Neural progenitor cell (in vitro differentiated cells): ENCODE measurements at places on chromosomes 1 and 21. TPM values are rescaled to one million over a fixed set of nuclear protein-coding genes. Genes with fewer than 3 reads are reported as not detected.

GRCh38 chr1:107940017-107940577 is 24.9 kb downstream of the VAV3 start:
- H3K36me3 ChIP-seq, result no peaks in the 10 kb centered on the region
- no peak overlapping the region for H3K27ac ChIP-seq
- H3K4me3 ChIP-seq, result no peak overlapping the region
- peaks cover 9% of the 10 kb centered on the region for H3K4me1 ChIP-seq
- no peaks in the 10 kb centered on the region for H3K27me3 ChIP-seq

- no peaks in the 10 kb centered on the region for H3K27me3 ChIP-seq
- no peak overlapping the region for H3K4me3 ChIP-seq
- H3K27ac ChIP-seq, result no peak overlapping the region
- H3K4me1 ChIP-seq, result peaks cover 6% of the 10 kb centered on the region
Measured at GRCh38 chr1:11744287-11744686, 8.4 kb downstream of the AGTRAP start.

DNA sequence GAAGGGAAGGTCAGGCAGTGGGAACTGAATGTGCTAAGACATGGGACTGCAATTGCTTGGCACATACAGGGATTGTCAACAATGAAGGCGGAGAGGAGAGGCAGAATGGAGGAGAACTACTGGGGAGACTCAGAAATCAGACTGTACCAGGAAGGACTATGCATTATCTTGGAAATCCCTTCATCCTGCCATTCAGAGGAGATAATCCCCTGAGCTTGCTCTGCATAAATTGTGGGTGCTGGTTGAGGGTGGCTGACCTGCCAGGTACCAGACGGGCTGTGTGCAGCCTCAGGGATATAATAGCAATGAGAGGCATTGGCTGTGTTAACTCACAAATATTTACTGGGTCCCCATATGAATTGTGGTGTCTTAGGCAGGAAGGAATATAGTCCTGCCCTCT is 5.0 kb upstream of the TRABD2B start:
- H3K36me3 ChIP-seq, result no peaks in the 10 kb centered on the region
- H3K4me3 ChIP-seq, result no peak overlapping the region
- H3K4me1 ChIP-seq, result peaks cover 19% of the 10 kb centered on the region
- DNase-seq, result no peak
- H3K27ac ChIP-seq, result no peak overlapping the region

GRCh38 chr21:41713495-41714281 is 53.2 kb downstream of the RIPK4 start:
- H3K36me3 ChIP-seq, result no peaks in the 10 kb centered on the region
- no peak overlapping the region for H3K4me3 ChIP-seq
- no peak for DNase-seq
- peaks cover 11% of the 10 kb centered on the region for H3K27me3 ChIP-seq

- H3K36me3 ChIP-seq, result no peaks in the 10 kb centered on the region
- no peaks in the 10 kb centered on the region for H3K27me3 ChIP-seq
- no peak overlapping the region for H3K4me3 ChIP-seq
- no peak overlapping the region for H3K27ac ChIP-seq
- H3K4me1 ChIP-seq, result no peaks in the 10 kb centered on the region
Measured at GRCh38 chr1:236156512-236157208, 14.3 kb downstream of the GPR137B start.

- H3K4me1 ChIP-seq, result no peaks in the 10 kb centered on the region
- H3K4me3 ChIP-seq, result no peak overlapping the region
- H3K27me3 ChIP-seq, result no peaks in the 10 kb centered on the region
- H3K36me3 ChIP-seq, result peaks cover 4% of the 10 kb centered on the region
- H3K27ac ChIP-seq, result no peak overlapping the region
Measured at GRCh38 chr1:196425513-196425912, 182.7 kb downstream of the KCNT2 start.

DNA sequence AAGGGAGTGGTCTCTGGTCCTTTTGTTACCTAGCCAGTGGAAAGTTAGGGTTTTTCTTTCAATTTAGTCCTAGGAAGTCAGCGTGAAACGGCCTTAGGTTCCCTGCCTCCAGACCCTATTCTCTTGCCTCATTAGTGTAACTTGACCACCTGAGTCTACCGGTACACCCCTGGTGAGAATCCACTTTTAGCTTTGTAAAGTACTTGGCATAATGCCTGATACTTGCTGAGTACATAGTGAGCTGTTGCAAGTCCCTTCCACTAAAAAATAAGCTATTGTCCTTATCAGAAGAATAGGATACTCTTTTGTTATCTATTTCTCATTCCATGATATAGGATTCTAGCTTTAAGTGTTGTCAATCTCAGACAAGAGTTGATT is 228.8 kb downstream of the ST6GALNAC3 start:
- H3K36me3 ChIP-seq, result no peaks in the 10 kb centered on the region
- peak; percentile 28 for DNase-seq
- no peaks in the 10 kb centered on the region for H3K27me3 ChIP-seq
- H3K4me3 ChIP-seq, result no peak overlapping the region

OR2M3 gene
- not detected in 2 replicates for total RNA-seq

LGALS8 gene
- total RNA-seq, result 17.4 and 28.1 TPM in 2 replicates

TTC13 gene
- total RNA-seq, result 20.8 and 23.0 TPM in 2 replicates
